Osteocyte (in vitro differentiated cells): ENCODE measurements at places on chromosomes 2 and 18. TPM values are rescaled to one million over a fixed set of nuclear protein-coding genes. Genes with fewer than 3 reads are reported as not detected.

The ERBB4 gene
- total RNA-seq = 2.5 and 2.8 TPM in 2 replicates

DNA sequence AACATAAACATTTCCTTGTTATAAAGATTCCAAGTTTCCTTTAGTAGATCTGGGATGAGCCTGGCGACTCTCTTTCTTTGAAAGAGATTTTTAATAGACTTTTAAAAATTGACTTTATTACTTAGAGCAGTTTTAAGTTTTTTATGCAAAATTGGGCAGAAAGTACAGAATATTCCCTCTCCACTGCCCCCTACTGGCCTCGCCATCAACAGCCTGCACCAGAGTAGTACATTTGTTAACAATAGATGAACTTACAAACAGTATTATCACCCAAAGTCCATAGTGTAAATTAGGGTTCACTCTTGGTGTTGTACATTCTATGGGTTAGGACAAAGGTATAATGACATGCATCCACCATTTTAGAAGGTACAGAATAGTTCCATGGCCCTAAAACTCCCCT, 3.9 kb downstream of the MAP3K19 start:
- peaks cover 31% of the 10 kb centered on the region for H3K27me3 ChIP-seq
- no peak overlapping the region for H3K4me3 ChIP-seq
- no peaks in the 10 kb centered on the region for H3K36me3 ChIP-seq
- no peak for DNase-seq

DNA sequence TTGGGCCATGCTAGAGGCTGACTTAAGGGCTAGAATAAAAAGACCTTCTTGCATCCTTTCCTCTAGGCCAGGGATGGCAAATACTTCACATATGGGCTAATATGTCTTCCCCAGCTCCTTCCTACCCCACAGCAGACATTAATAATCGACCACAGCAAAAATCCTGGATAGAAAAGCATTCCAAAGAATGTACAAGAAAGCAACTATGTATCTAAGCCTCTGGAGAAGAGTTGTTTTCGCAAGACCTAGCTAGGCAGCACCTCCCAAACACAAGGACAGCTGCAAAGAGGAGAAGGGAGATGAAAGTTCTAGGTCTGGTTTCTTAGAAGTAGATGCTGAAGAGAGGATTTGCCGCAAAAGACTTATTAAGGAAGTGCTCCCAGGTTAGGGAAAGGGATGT, 372.6 kb downstream of the SLC4A3 start:
- DNase-seq = no peak
- H3K4me1 ChIP-seq = peaks cover 46% of the 10 kb centered on the region
- H3K36me3 ChIP-seq = no peaks in the 10 kb centered on the region

- no peaks in the 10 kb centered on the region for H3K36me3 ChIP-seq
- H3K4me3 ChIP-seq = no peak overlapping the region
- no peak for DNase-seq
- no peak overlapping the region for H3K27ac ChIP-seq
- no peaks in the 10 kb centered on the region for H3K27me3 ChIP-seq
These were observed 112.8 kb downstream of the ADCYAP1 start for GRCh38 chr18:1017227-1018058.

DNA sequence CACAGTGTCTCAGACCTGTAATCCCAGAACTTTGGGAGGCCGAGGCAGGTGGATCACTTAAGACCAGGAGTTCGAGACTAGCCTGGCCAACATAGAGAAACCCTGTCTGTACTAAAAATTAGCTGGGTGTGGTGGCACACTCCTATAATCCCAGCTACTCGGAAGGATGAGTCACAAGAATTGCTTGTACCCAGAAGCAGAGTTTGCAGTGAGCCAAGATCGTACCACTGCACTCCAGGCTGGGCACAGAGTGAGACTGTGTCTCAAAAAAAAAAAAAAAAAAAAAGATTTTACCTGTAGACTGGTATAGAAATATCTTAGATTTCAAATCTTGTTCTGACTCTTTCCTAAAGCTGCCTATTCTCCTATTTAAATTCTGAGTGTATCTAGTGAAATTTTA, 7.2 kb upstream of the KLHL29 start:
- no peaks in the 10 kb centered on the region for H3K36me3 ChIP-seq
- H3K4me3 ChIP-seq = no peak overlapping the region
- peaks cover 20% of the 10 kb centered on the region for H3K27me3 ChIP-seq
- H3K27ac ChIP-seq = no peak overlapping the region
- DNase-seq = no peak

- H3K27ac ChIP-seq = no peak overlapping the region
- peaks cover 50% of the 10 kb centered on the region for H3K27me3 ChIP-seq
- DNase-seq = no peak
- H3K4me1 ChIP-seq = no peaks in the 10 kb centered on the region
These were observed 31.5 kb downstream of the REEP1 start for GRCh38 chr2:86305915-86306254.

DNA sequence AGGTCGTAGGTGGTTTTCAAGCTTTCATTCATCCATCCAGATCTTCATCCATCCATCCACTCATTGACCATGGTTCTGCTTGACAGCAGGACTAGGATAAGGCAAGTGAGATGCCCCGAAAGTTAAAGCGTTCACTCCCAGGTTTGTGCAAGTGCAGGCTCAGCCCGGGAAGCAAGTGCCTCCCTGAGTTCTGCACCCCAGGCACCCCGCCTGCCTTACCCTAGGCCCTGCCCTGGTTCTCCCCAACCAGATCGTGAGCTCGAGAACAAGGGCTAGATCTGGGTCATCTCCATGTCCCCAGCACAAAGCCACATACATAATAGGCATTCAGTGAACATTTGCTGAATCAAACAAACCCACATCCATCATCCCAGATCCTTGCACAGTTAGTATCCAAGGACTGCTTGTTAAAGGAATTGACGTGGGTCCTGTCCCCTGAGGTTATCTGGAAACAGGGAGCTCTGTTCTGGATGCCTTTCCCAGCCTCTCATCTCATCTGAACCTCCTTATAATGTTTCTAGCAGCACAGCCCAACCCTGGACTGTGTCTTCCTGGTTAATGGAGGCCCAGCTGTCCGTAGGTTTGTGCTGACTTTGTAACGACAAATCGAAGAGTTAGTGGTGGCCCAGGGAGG, 116.1 kb upstream of the GPC1 start:
- peaks cover 33% of the 10 kb centered on the region for H3K4me1 ChIP-seq
- H3K27me3 ChIP-seq = no peaks in the 10 kb centered on the region
- peak overlapping the region; percentile 91 for H3K27ac ChIP-seq
- DNase-seq = no peak
- H3K4me3 ChIP-seq = no peak overlapping the region
- H3K36me3 ChIP-seq = no peaks in the 10 kb centered on the region

GRCh38 chr2:98540536-98540935, 67.8 kb downstream of the COA5 start:
- no peaks in the 10 kb centered on the region for H3K27me3 ChIP-seq
- no peak for DNase-seq
- no peak overlapping the region for H3K4me3 ChIP-seq
- H3K4me1 ChIP-seq = peaks cover 3% of the 10 kb centered on the region
- H3K27ac ChIP-seq = no peak overlapping the region

The TPO gene
- not detected in 2 replicates for total RNA-seq

- H3K4me3 ChIP-seq = no peak overlapping the region
- H3K36me3 ChIP-seq = no peaks in the 10 kb centered on the region
- peaks cover 3% of the 10 kb centered on the region for H3K27me3 ChIP-seq
- H3K27ac ChIP-seq = no peak overlapping the region
- peaks cover 4% of the 10 kb centered on the region for H3K4me1 ChIP-seq
These were observed 177.9 kb downstream of the PAX3 start for GRCh38 chr2:222120933-222121332.

DNA sequence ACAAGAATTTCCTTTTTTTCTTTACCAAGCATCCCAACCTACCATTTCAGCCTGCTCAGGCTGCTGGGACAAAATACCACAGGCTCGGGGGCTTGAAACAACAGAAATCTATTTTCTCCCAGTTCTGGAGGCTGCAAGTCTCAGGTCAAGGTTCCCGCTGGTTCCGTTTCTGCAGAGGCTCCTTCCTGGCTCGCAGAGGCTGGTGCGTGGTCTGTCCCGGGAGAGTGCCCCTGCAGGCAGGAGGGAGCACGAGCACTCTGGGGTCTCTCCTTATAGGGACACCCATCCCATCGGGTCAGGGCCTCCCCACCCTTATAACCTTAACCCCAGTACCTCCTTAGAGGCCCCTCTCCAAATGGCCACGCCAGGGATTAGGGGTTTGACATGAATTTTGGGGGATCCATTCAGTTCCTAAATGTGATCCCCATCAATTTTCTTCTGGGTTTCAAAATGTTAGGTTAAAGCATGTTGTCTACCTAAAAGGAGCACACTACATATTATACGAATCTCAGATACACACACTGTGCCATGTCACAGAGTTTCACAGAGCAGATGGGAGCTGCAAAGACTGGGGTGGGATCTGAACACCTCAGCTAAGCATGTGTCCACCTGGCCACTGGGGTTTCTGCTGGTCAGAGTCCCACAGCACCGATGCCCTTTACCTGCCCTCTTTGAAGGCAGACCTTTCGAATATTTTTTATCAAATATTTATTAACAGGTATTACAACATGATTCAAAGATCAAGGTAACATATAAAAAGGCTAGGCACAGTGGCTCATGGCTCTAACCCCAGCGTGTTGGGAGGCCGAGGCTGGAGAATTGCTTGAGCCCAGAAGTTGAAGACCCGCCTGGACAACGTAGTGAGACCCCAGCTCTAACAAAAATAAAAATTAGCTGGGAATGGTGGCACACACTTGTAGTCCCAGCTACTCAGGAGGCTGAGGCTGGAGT, 17.6 kb upstream of the ADI1 start:
- no peak for DNase-seq
- no peaks in the 10 kb centered on the region for H3K27me3 ChIP-seq
- peak overlapping the region; percentile 99 for H3K27ac ChIP-seq
- H3K4me1 ChIP-seq = peaks cover 23% of the 10 kb centered on the region
- H3K36me3 ChIP-seq = peaks cover 13% of the 10 kb centered on the region

The MBD1 gene
- total RNA-seq = 69.9 and 74.2 TPM in 2 replicates

DNA sequence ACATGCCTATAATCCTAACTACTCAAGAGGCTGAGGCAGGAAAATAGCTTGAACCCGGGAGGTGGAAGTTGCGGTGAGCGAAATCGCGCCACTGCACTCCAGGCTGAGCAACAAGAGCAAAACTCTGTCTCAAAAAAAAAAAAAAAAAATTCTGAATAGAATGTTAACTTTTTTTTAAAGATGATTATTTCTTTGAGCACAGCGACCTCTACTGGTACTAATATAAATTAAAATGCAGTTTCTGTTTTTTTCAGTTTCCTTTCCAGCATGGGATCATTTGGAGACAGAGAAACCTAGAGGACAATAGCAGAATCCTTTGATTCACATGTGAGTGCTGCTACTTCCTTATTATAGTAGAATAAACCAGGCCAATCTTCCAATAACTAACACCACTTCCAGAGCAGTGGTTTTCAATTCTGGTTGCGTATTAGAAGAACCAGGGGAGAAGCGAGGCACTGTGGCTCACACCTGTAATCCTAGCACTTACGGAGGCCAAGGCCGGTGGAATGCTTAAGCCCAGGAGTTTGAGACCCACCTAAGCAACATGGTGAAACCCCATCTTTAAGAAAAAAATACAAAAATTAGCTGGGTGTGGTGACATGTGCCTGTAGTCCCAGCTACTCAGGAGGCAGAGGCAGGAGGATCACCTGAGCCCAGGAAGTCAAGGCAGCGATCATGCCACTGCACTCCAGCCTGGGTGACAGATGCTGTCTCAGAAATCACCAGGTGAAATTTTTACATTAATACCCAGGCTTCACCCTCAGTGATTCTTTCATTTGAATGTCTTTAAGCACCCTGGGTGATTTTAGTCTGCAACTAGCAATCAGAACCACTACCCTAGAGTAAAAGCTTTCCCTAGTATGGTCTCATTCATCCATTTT, 10.1 kb downstream of the SRSF7 start:
- H3K4me3 ChIP-seq = no peak overlapping the region
- peak overlapping the region; percentile 31 for H3K27ac ChIP-seq
- peaks cover 26% of the 10 kb centered on the region for H3K36me3 ChIP-seq
- H3K4me1 ChIP-seq = peaks cover 28% of the 10 kb centered on the region
- DNase-seq = no peak

GRCh38 chr2:239706367-239706766, 305.5 kb upstream of the HDAC4 start:
- no peaks in the 10 kb centered on the region for H3K4me1 ChIP-seq
- DNase-seq = no peak
- H3K36me3 ChIP-seq = no peaks in the 10 kb centered on the region
- no peaks in the 10 kb centered on the region for H3K27me3 ChIP-seq
- H3K4me3 ChIP-seq = no peak overlapping the region

GRCh38 chr2:70645733-70646419, 92.2 kb upstream of the TGFA start:
- DNase-seq = no peak
- no peaks in the 10 kb centered on the region for H3K4me1 ChIP-seq
- no peak overlapping the region for H3K27ac ChIP-seq
- H3K36me3 ChIP-seq = no peaks in the 10 kb centered on the region

DNA sequence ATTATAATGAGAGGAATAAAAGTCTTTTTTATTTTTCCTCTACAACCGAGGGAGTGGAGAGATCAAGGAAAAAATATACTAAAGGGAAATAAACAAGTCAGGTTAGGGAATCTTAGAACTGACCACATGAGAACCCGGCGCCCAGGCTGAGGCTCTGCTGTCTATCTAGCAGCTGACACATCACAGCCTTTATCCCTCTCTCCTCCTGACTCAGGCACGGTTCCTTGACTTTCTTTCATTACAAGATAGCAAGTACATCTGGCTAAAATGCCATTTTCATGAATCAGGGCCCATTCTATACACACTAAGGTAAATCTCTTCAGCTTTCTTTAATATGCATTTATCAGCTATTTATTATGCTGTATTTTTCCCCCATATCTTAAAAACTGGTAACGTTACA, 296.0 kb downstream of the TMX3 start:
- H3K27me3 ChIP-seq = no peaks in the 10 kb centered on the region
- H3K4me1 ChIP-seq = peaks cover 20% of the 10 kb centered on the region
- no peak for DNase-seq
- H3K27ac ChIP-seq = no peak overlapping the region
- no peak overlapping the region for H3K4me3 ChIP-seq

GRCh38 chr2:10405448-10405847, 42.7 kb downstream of the ODC1 start:
- H3K4me3 ChIP-seq = peak overlapping the region; percentile 23
- H3K36me3 ChIP-seq = peaks cover 5% of the 10 kb centered on the region
- no peaks in the 10 kb centered on the region for H3K27me3 ChIP-seq
- H3K27ac ChIP-seq = peak overlapping the region; percentile 93
- H3K4me1 ChIP-seq = peaks cover 77% of the 10 kb centered on the region

The MOCOS gene
- 5.2 and 5.5 TPM in 2 replicates for total RNA-seq

GRCh38 chr18:50717563-50717962, 102.3 kb downstream of the MRO start:
- no peaks in the 10 kb centered on the region for H3K36me3 ChIP-seq
- no peak for DNase-seq
- no peak overlapping the region for H3K4me3 ChIP-seq
- H3K27me3 ChIP-seq = peaks cover 4% of the 10 kb centered on the region
- H3K27ac ChIP-seq = no peak overlapping the region
- no peaks in the 10 kb centered on the region for H3K4me1 ChIP-seq

DNA sequence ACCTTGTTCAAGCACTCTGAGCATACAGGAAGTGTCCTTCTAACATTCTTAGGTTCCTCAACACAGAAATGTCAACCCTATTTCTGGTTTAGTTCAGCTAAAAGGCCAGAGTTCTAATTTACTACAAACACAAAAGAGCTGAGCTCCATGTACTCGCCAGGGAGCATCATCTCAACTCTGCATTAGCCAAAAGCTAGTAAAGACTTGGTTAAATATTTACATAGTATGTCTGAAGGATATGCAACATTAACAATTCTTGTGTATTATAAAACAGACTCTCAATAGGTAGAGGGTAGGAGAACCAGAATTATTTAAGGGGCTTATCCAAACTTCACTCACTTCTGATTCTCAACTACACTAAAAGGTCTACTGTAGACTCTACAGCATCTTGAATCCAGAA, 154.6 kb downstream of the THADA start:
- H3K27me3 ChIP-seq = no peaks in the 10 kb centered on the region
- H3K4me1 ChIP-seq = peaks cover 12% of the 10 kb centered on the region
- no peak for DNase-seq
- H3K36me3 ChIP-seq = peaks cover 8% of the 10 kb centered on the region
